NCI-H1930 (cell line): ENCODE measurements at places on chromosomes 2 and 18.

GRCh38 chr18:28494151-28494550 lies 317.2 kb upstream of the CDH2 start:
- DNase-seq, result no peak

DNA sequence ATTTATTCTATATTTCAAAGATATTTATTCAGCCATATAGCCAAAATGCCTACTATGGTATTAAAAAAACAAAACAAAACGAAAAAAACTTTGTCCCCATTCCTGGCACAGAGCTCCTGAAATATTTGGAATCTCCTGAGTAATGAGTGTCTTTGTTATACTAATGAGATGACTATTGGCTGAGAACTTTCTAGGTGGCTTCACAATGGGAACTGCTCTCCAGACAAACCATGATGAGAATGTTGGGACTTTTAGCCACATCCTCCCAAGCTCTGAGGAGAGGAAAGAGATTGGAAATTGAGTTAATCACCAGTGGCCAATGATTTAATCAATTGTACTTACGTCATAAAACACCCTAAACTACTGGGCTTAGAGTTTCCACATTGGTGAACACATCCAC lies 631.8 kb upstream of the SETBP1 start:
- no peak for DNase-seq

GRCh38 chr2:100041946-100042345 lies 100.4 kb downstream of the AFF3 start:
- no peak for DNase-seq

DNA sequence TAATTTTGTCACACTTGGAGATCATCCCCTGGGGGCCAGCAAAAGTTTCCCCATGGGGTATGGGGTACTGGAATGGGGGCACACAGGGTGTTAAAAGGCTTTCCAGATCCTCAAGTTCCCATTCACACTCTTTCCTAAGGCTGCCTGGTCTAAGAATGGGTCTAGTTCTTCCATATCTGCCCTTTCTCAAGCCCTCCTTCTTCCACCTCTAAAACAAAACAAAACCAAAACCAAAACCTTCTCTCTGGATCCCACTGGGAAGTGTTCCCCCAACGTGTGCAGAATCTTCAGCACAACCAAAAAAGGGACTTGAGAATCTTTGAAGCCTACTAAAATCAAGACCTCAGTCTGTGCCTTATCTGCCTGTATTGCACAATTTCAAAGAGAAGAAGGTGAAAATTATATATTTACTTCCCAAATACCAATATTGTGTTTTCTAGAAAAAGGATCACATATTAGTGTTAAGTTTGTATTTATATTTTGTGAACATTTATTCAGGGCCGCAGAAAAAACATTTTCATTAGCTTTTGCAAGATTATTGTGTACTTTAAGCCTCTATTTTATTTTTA lies 207.2 kb upstream of the TCF4 start:
- no peak for DNase-seq

- no peak for DNase-seq
Measured at GRCh38 chr18:63421514-63421913, 762 bp downstream of the VPS4B start.

DNA sequence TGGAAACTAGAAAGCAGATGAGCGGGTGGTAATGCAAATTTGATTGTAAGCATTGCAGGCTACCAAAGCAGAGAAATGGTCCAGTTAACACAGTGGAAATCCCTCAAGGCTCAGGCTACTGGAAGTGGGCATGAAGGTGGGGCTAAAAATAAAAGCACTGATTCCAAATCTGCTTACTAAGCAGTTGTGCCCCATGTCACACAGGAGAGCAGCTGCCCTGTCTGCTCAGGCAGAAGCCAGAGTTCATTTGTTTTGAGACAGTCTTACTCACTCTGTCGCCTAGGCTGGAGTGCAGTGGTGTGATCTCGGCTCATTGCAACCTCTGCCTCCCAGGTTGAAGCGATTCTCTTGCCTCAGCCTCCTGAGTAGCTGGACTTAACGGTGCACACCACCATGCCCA lies 42.5 kb upstream of the TSPYL6 start:
- DNase-seq, result no peak

- DNase-seq, result no peak
Measured at GRCh38 chr18:23073996-23074606, 61.2 kb upstream of the CABLES1 start.

- no peak for DNase-seq
Measured at GRCh38 chr2:3692375-3692774, 11.0 kb upstream of the DCDC2C start.

GRCh38 chr2:74373221-74373676 lies 6.9 kb downstream of the DCTN1 start:
- no peak for DNase-seq

GRCh38 chr2:187842978-187843847 lies 289.0 kb upstream of the TFPI start:
- no peak for DNase-seq

- no peak for DNase-seq
Measured at GRCh38 chr18:7590826-7591560, 23.9 kb downstream of the PTPRM start.

- no peak for DNase-seq
Measured at GRCh38 chr2:26772064-26773001, 8.2 kb downstream of the SLC35F6 start.

DNA sequence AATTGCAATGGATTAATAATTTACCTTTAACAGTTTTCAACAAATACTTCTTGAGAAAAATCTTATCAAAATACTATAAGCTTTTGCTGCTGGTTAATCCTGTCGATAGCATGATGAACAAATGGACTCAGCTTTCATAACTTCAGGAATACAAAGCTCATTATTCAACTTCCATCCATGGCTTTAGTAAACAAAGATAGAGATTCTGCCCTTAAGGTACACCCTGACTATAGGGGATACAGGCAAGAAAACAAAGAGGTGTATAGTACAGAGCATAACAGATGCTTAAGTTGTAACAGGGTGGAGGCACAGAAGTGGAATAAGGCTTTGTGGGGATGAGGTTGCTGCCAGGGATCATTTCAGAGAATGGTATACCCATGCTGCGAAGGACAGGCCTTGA lies 272.5 kb upstream of the STON1 start:
- no peak for DNase-seq

- DNase-seq, result no peak
Measured at GRCh38 chr2:124678043-124678442, 653.0 kb downstream of the CNTNAP5 start.

- no peak for DNase-seq
Measured at GRCh38 chr2:195608768-195609454, 48.1 kb upstream of the SLC39A10 start.

DNA sequence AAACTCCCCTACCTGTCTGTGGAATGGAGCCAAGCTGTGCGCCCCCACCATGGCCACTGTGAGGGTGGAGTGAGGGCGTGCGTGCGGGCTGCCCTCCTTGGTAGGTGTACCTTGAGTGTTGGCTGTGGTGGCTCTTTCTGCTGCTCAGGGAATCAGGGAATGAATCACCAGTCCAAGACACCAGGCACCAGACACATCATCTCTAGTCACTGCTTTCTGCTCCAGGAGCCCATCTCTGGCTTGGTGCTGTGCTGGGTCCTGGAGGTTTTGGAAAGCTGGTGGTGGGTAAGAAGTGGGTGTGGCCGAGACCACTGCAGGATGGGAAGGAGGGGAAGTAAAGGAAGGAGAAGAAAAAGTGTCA lies 209.9 kb downstream of the SEPTIN10 start:
- DNase-seq, result no peak

DNA sequence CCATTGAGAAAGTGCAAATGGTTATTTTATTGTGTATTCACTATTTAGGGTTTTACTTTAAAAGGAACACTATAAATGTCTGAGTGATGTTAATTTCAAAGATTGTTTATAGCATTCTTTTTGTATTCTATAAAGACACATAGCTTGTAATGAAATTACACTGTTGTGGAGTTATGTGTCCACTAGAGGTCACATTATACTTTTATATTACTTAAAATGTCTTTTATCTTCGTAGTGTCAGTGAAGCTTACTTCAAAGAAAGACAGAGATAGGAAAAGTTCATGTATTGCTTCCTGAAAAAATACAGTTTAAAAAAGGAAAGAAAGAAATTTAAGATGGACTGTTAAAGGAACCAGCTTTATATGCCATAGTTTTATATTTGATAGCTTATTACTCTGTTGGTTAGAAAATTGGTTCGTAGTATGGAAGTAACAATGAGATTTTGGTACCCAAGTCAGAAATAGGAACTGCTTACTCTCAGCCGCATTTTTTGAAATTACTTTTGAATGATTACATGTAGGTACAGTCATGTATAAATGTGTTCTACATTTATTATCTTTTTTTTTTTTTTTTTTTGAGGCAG lies 20.5 kb downstream of the APLF start:
- DNase-seq, result no peak

DNA sequence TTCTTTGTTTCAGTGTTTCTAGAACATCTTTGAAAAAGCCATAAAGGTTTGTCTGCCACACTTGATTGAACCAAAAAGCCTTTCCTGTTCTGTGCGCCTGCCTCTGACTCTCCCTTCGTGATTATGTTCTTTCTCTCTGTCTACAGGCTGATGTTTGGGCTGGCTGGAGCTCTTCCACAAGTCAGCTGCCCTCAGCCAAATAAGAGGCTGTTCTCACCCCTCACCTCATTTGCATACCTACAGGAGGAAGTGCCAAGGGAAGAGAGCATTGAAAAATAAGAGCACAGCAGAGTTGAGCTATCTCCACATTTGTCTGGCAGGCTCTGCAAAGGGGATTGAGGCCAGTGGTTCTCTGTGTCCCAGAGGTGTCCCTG lies 15.8 kb downstream of the INPP5D start:
- no peak for DNase-seq

GRCh38 chr2:32746669-32747068 lies 118.8 kb downstream of the TTC27 start:
- DNase-seq, result no peak

GRCh38 chr2:3806730-3807129 lies 103.4 kb downstream of the DCDC2C start:
- no peak for DNase-seq

DNA sequence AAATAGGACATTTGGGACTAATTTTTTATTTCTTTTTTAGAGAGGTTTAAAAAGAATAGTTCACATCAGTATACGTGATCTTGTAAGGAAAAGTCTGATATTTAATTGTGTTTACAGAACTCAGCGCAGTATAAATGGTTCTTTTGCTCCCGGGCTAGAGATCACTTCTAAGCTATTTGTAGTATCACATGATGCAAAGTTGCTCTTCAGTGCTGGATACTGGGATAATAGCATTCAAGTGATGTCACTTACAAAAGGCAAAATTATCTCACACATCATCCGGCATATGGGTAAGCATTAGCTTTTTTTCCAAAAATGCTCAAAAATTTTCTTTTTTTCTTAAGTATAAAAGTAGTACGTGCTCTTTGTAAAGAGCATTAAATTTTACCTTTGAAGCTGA lies 37.4 kb upstream of the CYP20A1 start:
- DNase-seq, result no peak

DNA sequence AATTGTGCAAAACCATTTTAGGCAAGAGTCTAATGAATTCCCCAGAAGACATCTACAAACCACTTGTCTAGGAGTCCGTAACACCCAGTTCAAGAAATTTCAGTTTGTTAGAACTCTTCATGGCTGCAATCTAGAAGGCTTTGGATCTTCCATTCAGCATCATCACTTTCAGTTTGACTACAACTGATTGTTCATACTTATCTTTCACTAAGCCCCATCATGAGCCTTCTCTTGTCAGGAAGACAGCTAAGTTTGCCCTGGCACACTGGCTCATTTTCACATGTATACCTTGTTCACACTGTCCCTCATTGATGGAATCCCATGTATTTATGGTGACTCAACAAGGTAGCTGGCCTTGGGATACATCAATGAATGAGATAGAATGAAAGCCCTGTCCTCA lies 898.4 kb upstream of the CELF4 start:
- no peak for DNase-seq

DNA sequence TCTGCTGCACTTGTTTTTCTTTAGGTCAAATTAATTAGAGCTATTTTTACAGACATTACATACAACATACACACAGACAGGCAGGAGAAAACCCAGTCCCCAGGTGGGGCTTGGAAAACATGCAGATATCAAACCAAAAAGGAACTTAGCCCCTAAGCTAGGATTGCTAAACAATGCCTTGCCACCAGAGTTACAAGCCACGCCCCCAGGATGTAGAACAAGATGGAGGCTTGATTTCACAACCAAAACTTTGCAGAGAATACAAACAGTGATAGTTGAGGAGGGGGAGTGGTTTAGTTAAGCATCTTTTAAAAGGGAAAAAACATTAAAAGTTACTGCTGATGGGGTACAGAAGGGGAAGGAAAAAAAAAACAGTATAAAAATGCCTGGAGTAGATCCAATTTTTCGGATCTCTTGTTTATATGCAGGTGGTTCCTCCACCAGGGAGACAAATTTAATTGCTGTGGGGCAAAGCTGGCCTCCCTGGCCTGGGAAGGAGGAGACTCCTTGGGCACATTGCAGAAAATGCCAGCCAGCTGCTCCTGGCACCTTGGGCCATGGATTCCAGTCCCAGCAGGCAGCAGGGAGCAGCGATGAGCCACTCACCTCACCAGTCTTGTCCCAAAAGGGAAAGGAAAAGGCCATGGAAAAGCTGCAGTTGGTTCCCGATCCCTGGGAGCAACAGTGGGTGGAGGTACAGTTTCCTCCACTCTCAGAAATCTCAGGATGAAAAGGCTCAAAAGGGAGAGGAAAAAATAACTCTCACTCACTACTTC lies 348.4 kb upstream of the REG3G start:
- DNase-seq, result no peak

- no peak for DNase-seq
Measured at GRCh38 chr2:46874236-46874929, 41.2 kb downstream of the MCFD2 start.

DNA sequence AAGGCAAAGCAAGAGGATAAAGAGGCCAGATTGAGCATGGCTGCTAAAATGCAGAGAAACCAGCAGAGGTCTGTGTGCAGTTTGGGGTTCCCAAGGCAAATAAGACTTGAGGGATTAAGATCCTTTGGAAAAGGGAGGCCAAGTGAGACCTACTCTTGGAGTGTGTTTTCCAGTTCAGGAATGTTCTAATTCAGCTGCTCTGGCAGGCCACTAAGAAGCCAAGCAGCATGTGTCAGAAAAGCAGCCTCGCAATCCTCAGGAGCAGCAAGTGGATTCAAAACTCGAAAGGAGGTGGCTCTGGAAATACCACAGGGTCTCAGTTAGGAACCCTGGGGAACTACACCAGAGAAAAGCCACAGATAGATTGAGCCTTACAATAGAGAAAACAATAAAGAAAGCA lies 569.2 kb downstream of the METTL4 start:
- DNase-seq, result no peak

DNA sequence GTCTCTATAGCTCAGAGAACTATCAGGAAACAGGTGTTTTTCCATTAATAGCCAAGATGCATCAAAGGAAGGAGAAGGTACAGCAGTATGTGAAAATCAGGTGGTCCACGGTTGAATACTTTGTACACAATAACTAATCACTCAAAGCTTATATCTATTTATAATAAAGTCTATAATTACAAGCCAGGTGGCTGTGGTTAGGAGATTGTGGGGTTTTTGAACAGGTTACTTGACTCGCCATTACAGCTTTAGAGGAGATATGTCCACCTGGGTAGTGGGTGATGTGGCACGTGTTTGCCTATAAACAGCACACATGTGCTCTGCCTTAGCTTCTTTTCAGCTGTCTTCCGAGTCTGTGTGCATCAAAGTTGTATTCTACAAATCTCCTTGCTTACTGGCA lies 892.2 kb upstream of the ZEB2 start:
- DNase-seq, result no peak
